Hair follicular keratinocyte (primary cell): ENCODE measurements at places on chromosomes 1 and 21. TPM values are rescaled to one million over a fixed set of nuclear protein-coding genes. Genes with fewer than 3 reads are reported as not detected.

Gene LRRC71
- not detected in 2 replicates for total RNA-seq

Gene LORICRIN
- total RNA-seq = not detected in 2 replicates

Gene HSPB7
- not detected in 2 replicates for total RNA-seq

Gene POGZ
- 8.0 and 11.5 TPM in 2 replicates for total RNA-seq

Gene RCSD1
- 0.27 and 0.31 TPM in 2 replicates for total RNA-seq

Gene RIMKLA
- not detected in 2 replicates for total RNA-seq

Gene CA14
- 0.08 and 0.39 TPM in 2 replicates for total RNA-seq

Gene AMPD1
- not detected in 2 replicates for total RNA-seq

Gene CBR3
- 3.7 and 8.2 TPM in 2 replicates for total RNA-seq

Gene NTMT2
- total RNA-seq = not detected in 2 replicates

Gene PLCH2
- 99.9 and 124 TPM in 2 replicates for total RNA-seq

Gene XCL1
- not detected in 2 replicates for total RNA-seq
